ENCODE measurements at places on chromosomes 1 and 21.

DNA sequence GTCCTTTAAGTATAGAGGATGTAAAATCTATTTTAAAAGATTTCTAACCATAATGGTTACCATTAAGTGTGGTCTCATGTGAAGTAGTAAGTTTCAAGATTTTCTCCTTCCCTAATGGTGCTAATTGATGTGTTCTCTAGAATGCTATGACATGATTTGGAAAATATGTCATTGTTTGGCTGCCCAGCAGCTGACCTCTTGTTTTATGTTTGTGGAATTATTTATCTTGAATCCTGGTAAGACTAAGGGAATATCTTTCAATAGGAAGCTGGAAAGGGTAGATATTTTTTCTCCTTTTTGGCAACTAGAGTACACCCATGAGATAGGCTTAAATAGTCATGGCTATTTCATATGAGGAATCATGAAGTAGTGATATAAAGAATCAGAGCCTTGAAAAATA, 139.8 kb upstream of the CHODL start:
- DNase-seq, result no peak

GRCh38 chr1:46183079-46183847, 7.0 kb upstream of the P3R3URF start:
- no peak for DNase-seq

DNA sequence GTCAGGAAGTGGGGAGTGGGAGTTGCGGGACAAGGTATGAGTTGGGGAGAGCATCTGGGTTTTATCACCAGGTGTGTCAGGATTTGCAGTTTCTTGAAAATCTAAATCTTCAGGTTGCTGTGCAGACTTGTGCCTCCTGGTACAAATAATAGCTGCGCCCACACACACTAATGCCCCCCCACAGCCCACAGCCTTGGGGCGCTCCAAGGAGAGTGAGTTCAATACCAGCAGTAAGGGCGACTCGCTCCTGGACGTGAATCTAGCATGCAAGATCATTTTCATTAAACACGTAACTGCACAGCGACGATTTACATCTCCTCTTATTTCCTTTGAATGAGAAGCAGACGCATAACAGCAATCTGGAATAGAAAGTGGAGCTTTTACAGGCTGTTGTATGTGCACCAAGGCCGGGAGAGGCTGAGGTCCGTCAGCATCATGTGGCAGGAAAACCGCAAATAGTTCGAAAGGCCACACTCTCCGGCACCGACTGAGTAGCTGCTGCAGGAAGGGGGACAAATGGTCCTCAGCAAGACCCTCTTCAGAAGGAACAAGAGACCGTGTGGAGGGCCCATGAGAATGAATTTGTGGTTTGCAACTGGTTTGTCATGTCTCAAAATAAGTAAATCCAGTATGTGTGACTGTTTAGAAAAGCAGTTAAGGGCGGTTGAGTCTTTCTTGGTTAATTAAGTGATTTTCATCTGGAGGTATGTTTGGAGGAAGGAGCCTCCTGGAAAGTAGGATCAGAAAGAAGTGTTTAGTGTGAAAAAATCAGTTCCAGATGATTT, 439.5 kb downstream of the SMYD3 start:
- no peak for DNase-seq

GRCh38 chr1:95304803-95305202, 70.8 kb downstream of the RWDD3 start:
- DNase-seq, result no peak

DNA sequence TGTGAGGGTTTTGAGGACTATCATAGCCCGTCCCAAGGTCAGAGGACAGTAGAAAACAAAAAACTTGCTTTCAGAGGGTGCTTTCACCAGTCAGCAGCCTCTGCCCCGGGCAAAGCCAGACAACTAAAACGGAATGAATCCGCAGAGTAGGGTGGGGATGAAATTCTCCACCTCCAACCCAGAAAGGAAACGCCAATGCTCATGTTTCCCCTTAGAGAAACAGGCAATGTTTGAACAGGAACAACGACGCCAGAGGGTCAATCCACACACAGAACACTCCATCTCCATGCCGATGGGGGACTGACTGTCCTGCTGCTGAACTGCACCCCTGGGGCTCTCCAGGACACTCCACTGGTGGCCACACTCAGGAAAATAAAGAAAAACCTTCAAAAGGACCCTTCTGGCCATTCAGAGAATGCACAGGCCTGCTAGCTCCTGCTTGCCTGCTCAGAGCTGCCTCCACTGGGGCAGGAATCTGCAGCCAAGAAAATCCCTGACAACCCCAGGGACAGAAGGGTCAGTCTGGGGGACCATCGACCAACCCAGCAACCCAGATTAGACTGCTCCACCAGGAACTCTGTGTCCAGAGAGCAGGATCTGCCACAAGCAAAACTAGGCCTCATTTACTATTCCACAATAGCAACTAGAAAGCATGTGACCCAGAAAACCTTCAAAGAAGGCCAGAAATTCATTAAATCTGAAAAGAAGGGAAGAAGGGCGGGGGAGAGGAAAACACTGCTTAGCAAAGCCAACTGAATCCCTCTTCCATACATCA, 116.0 kb downstream of the TOMM20 start:
- no peak for DNase-seq

- DNase-seq, result no peak
Observed at GRCh38 chr1:119935373-119935772, 39.1 kb upstream of the ADAM30 start.

DNA sequence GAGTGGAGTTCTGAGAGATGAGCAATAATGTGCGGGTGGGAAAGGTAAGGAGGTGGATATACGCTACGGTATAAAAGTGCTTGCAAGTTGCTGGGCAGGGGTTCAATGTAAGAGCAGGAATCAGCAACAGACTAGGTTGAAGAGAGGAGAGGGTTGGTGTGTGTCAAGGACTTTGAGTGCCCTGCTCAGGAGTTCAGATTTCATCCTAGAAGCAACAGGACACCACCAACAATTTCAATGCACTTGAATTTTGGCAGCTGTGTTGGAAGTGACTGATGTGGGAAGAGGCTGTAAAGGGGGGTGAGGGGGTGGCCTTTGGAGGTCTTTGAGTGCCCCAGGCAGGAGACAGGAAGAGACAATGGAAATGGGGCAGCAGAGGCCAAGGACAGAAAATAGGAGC, 57.3 kb downstream of the RHOU start:
- DNase-seq, result no peak

- no peak for DNase-seq
Observed at GRCh38 chr1:197799271-197799670, 24.0 kb upstream of the DENND1B start.

- no peak for DNase-seq
Observed at GRCh38 chr1:48841461-48841860, 64.8 kb upstream of the BEND5 start.

DNA sequence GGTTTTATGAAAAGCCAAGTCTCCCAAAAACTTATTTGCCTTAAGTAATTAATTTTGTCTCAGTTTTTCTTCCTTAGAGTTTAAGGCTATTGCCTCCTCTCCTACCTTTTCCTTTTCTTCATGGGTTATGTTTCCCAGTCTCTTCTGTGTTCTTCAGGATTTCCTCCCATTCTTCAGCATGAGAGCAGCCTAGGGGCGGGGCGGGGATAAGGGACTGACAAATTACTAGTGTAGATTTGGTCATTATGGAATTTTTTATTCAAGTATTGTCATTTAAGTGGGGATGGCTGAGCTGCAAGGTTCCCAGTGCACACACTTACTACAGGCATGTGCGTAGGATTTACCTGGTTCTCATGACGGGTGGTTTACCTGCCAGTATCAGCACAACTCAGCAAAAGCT, 35.2 kb upstream of the PIGV start:
- DNase-seq, result no peak

- no peak for DNase-seq
Observed at GRCh38 chr1:54649921-54650320, 8.3 kb downstream of the MROH7 start.

- no peak for DNase-seq
Observed at GRCh38 chr1:229557200-229557850, 1.2 kb downstream of the ABCB10 start.

GRCh38 chr1:225848030-225848955, 33.9 kb downstream of the TMEM63A start:
- DNase-seq, result no peak

DNA sequence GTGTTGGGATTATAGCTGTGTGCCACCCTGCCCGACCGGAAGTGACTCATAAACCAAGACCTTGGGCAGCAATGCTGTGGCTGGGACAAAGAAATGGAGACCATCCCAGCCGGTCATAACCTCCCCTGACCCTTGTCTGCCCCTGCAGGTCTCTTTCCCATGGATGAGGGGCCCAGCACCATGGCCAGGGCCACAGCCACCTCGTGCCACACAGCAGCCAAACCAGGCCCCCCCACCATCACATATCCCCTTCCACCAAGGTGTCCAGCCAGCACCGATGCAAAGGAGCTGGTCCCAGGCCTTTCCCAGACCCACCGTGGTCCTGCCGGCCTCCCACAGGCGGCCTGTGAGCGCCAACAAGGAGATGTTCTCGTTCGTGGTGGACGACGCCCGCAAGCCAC, 42.2 kb downstream of the FHAD1 start:
- no peak for DNase-seq

- no peak for DNase-seq
Observed at GRCh38 chr1:207959141-207959825, 48.4 kb upstream of the CD34 start.

Measured in stimulated activated CD8-positive, alpha-beta memory T cell treated with anti-CD3 and anti-CD28 coated beads, Interleukin-15, amount 100 ng/mL, for 1 hour (primary cell).